GOT3 (cell line): ENCODE measurements at places on chromosomes 6 and 20.

DNA sequence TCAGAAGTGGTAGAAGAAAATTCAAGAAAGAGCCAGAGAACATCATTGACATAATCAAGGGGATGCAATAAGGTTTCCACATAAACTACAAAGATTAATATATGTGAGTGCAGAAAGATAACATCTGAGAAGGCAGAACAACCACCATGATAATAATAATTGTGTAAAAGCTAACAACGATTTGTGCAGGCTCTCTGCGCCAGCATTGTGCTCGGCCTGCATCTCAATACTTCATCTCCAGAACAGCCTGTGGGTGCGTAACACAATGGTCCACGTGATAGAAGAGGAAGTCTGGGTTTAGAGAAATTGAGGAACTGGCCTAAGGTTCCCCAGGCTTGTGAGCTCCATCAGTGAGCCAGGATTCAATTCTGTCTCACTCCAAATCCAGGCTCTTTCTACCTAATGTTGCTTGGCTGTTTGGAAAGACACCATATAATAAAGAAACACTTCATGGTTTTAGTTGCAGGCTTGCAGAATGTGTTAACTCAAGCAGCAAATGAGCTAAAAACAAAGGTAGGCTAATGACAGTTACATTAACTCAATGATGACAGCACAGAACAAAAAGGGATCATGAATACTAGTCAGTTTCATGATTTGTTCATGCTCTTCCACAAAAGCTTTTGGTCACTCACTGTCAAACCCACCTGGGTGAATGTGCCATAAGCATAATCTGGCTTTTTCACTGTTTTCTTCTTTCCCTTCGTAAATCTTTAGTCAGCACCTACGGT, 71.2 kb downstream of the LY86 start:
- no peak for DNase-seq

DNA sequence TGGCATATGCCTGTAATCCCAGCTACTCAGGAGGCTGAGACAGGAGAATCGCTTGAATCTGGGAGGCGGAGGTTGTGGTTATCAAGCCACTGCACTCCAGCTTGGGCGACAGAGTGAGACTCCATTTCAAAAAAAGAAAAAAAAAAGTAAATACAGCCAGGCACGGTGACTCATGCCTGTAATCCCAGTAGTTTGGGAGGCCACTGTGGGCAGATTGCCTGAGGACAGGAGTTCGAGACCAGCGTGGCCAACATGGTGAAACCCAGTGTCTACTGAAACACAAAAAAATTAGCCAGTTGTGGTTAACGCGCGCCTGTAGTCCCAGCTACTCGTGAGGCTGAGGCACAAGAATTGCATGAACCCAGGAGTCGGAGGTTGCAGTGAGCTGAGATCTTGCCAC, 1.5 kb upstream of the NINL start:
- DNase-seq: no peak

GRCh38 chr6:37777272-37777834, 42.2 kb upstream of the ZFAND3 start:
- DNase-seq: no peak

DNA sequence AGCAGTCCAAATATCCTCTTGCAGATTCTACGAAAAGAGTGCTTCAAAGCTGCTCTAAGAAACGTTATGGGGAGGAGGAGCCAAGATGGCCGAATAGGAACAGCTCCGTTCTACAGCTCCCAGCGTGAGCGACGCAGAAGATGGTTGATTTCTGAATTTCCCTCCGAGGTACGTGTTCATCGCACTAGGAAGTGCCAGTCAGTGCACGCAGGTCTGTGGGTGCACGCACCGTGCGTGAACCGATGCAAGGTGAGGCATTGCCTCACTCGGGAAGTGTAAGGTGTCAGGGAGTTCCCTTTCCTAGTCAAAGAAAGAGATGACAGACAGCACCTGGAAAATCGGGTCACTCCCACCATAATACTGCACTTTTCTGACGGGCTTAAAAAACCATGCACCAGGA, 272.1 kb upstream of the DEFB115 start:
- DNase-seq: no peak

DNA sequence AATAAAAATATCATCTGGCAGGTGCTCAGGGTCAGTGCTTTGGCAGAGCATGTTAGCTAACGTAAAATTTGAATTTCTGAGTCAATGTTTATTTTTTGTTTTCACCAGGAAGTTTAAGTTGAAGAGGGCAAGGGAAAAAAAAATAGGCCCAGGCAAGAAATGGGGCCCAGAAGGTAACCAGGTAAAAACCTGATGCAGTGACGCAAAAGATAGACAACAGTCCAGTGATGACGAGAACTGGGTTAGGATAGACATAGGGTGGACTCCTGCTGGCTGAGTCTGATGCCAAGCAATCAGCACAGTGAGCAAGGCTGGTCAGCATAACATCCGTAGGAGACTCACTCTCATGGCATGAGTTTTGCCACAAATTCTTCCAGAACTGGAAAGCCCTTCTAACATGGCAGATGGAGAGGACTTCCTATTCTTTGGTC, 42.2 kb downstream of the ZHX3 start:
- DNase-seq: no peak

DNA sequence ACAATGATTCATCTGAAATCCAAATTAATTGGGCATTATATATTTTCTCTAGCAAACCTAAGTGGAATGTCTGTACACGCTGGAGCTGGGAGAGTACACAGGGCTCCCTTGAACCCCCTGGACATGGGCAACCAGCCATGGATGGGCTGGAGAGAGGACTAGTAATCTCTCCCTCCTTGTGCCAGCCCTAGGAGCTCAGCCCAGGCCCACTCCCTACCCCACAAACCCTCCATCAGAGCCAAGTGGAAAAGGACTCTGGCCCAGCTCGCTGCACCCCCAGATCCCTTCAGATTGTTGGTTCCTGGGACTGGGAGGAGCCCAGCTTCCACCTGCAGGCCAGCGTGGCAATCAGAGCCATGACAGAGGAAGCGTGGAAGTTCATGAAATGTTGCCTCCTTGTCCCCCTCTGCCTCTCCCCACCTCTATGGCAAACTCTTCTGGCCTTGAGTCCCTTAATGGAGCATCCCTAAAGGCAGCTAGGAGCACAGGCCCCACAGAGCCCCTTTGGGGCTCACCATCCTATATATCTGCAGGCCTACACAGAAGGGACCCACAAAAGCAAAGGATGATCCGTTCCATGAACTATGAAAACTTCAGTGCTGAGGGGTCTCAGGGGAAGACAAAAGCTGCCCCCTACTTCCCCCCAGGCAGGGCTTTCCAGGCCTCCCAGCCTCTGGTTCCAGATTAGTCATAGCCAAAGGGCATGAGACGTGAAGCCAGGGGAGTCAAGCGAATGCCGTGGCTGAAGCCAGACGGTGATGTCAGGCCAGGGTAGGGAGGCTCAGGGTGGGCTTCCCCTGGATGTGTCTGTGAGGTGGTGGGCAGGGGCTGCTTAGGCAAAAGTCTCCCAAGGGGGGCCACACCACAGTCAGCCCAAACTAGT, 126.4 kb upstream of the MAFB start:
- no peak for DNase-seq

GRCh38 chr20:57746832-57747404, 37.1 kb upstream of the PMEPA1 start:
- DNase-seq: no peak

GRCh38 chr20:41697861-41698559, 79.8 kb upstream of the CHD6 start:
- no peak for DNase-seq

DNA sequence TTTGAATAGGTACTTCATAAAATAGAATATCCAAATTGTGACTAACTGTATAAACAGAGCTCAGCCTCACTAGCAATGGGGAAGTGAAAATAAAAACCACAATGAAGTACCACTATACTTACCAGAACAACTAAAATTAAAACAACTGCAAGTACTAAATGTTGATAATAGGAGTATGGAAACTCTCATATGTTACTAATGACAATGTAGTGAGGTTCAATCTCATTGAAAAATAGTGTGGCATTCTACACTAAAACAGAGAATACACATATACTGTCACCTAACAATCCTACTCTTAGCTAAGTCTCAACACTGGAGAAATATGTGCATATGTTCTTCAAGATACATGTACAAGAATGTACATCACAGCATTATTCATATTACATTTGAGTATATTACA, 132.0 kb upstream of the CARMIL1 start:
- DNase-seq: no peak

GRCh38 chr6:144654506-144654905, 369.4 kb downstream of the UTRN start:
- no peak for DNase-seq

GRCh38 chr6:47007657-47008396, 34.3 kb downstream of the ADGRF1 start:
- DNase-seq: no peak

GRCh38 chr6:90989763-90990162, 402.9 kb upstream of the MAP3K7 start:
- no peak for DNase-seq

DNA sequence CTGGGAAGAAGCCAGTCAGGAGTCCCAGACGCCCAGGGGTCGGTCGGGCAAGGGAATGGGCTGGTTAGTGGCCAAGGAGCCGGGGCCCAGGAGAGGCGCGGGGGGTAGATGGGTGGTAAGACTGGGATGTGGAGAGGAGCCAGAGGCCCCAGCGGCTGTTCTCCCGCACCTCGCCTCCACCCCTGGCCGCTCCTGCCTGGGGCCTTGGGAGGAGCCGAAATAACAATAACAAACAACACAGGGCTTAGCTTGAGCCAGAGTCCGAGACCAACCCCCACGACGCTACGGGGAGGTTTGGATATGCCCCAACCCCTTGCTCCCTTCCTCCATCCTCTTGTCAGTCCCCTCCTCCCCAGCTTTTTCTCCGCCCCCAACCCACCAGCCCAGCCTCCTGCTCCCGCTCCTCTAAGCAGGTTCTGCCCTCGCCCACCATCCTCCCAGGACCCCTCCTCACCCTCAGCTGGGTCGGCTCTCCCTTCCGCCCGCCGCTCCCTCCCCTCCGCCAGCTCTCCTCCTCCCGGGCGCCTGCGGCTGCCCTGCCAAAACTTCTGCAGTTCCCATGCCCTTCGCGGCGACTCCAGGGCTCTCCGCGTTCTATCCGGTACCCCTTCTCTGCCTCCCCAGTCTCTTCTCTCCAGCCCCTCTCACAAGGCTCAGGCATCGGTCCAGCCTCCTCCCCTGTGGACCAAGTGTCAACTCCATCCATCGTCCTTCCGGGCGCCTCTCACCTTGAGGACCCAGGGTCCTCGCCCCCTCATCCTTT, 1.1 kb downstream of the RNF39 start:
- no peak for DNase-seq

DNA sequence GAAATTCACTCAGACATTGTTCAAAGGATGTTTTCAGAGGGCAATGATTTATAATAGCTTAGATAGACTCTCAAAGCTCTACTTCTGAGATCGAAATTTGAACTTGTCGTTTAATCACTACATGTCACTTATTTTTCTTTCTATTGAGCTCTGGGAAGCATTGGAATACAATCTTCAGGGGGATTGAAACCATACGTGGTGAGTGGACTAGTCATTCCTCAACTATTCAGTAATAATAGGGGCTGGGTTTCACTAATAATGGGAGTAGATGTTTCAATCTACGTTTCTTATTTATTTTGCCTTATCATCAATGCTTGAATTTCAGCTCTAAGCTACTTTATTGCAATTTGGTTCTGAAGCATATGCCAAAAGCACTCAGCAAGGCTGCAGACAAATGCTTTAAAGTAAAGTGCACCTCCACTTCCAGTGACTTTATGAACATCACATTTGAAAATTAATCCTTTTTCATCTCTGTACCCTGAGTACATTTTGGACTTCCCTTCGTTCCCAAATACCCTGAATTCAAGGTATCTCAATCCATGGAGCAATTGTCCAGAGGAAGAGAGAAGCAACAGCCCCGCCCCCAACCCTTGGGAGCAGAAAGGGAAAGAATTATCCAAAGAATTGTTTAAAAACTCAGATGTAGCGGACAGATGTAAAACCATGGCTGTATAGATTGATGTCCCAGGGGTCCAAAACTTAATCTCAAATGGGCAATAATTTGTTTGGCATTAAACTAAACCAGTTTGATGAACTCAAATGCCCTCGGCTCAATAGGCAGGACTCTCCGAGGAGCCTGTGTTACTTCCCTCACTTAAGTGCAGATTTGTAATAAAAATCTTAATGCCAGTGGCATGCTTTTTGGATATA, 68.1 kb downstream of the HFE start:
- DNase-seq: no peak

DNA sequence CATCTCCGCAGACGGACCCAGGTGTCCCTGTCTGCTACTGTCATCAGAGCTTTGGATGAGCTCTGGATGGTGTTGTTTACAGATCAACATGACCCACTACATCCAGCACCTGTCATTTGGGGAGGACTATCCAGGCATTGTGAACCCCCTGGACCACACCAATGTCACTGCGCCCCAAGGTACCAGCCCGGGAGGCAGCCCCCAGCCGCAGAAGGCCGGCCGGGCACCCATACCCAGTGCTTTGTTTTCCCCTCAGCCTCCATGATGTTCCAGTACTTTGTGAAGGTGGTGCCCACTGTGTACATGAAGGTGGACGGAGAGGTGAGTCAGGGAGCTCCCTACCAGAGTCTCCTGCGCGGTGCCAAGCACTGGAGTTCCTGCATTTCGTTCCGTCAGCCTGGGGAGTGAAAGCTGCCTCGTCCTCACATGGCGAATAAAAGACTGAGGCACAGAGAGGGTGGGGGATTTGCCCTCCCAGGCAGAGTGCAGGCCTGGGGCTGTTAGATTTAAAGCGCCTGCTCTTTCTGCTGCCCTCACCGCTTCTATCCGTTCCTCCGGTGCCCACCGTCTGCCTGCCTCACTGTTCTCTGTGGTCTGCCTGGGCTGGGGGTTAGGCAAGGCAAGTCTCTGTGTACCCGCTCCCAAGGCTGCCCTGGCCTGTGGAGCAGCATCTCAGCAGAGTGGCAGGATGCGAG, 14.2 kb downstream of the ERGIC3 start:
- no peak for DNase-seq

DNA sequence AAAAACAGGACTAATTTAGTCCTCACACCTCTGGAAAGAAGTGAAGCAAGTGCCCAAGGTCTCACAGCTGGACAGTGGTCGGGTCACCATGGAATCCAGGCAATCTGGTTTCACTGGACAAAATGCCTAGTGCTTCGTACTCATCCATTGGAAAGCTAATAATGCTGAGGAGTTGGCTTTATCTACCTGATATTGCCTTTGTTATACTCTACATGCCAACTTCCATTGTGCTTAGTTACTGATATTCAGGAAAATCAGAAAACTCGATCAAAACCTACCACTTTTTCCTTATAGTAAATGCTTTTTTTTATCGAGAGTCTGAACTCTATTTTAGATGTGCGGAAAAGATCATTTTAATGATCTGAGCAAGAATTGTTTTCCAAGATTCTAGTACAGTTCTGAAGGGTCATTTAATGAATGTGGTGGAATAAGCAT, 966 bp downstream of the CFAP206 start:
- DNase-seq: no peak

DNA sequence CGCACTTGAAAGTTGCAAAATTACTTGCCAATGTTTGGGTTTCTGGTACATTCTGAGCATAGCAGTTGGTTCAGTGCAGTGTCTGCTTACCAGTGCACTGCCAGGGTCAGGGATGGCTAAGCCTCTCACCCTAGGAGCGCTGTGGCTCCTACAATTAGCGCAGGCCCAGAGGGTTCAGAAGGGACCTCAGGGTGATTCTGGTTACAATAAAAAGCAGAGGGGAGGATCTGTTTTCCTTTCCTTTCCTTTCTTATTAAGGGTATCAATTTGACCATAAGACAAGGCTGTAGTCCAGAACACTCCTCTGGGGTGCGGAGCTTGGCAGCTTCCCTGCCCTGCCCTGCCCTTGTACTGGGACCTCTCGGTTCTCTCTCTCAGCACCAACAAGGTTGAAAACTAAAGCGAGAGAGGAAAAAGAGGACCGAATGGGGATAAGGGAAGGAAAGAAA, 2.6 kb downstream of the MAFB start:
- DNase-seq: no peak
